ENCODE measurements at places on chromosomes 12 and 14.

GRCh38 chr14:60640859-60641741 is 8.2 kb downstream of the SIX1 start:
- DNase-seq: no peak

DNA sequence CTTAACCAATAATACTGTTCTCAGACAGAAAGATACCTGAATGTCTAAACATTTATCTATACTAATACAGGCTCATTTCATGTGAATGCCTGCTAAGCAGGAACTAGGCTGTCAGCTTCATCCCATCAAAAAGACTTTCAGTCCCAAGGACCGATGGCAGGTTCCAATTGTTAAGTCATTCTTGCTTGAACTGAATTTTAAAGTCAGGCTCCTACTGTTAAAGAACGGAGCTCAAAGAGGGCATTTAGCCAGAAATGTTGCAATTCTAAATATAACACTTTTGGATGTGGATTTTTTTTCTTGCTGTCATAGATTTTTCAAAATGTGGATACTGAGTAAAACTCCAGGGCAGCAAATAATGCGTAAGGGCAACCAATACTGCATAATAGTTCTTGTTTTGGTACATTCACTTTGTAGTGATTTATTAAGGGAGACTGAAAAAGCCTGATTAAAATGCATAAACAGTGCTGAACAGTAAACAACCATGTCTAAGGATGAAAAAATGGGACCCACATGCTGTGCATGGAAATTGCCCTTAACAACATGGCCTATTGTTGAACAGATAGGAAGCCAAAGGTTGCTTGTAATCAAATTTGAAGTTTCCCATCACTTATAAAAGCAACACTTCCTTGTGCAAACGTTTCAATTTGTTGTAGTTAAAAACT is 38.6 kb upstream of the DBX2 start:
- DNase-seq: no peak

DNA sequence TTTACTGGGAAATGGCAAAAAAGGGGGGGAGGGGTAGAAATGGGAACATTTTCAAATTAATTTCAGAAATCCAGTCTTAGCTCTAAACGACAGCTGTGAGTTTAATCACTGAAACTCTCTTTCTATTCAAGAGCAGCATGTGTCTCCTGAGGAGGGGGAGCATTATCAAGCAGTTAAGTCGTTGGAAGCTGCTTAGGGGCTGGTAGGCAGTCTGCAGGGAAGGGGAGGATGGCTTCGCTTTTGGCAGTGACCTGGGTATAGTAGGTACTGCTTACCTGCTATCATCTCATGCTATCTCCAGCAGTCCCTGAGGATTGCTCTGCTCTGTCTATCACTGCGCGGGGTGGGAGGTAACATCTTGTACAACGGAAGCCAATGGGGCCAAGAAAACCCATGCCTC is 567.4 kb downstream of the NRXN3 start:
- no peak for DNase-seq

DNA sequence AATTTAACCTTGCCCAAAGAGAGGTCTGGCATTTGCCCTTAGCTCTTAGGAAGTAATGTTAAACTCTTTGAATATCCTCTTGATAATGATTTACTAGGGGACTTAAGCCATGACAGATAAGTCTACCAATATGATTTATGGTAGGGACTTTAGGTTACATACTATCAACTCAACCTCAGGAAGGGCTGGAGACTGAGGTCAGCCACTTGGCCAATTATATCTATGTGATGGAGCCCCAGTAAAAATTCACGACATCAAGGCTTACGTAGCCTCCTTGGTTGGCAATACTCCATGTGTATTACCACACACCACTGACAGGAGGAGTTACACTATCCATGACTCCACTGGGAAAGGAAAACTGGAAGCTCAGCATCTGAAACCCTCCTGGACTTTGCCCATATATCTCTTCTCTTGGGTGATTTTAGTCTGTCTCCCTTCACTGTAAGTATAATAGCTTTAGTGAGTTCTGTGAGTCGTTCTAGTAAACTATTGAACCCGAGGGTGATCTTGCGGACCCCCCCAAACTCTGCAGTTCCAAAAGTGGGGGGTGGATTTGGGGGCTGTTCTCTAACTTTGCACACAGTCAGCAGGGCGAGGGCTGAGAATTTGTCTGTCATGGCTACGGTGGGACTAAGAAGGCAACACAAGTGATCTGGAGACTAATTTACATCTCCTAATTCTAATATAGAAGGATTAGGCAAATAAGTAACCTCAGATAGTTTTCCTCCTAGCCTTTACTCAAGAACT is 62.3 kb downstream of the R3HDM2 start:
- DNase-seq: no peak

DNA sequence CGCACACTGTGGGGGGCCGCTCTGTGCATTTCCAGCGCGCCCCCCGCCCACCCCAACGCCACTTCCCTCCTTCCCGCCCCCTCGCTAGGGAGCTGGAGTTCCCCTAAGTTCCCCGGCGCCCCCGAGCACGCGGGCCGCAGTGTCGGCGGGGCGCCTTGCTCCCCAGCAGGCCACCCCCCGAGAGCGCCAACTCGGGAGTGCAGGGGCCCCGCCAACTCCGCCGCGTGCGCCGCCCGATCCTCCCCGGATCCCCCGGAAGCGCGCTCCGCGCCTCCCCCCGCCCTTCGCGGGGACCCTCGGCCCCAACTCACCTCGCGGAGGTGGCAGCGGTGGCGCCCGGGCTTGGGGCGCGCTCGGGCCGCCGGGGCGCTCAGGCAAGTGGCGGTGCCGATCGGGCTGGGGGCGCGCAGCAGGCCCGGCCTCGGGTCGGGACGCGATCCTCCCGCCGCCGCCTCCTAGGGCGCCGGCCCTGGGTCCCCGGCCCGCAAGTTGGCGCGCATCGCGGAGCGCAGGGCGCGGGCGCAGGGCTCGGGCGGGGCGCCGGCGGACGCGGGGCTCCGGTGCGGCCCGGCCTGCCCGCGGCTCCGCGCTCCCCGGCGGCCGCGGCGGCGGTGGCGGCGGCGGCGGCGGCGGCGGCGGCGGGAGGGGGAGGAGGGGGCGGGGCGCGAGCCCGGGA is at the start of gene NCOR2:
TSS of gene NCOR2 (minus strand) at position 616 of the 676 bp plus-strand sequence. CDS start 72,361 bp downstream, outside the sequence.
- DNase-seq: no peak

DNA sequence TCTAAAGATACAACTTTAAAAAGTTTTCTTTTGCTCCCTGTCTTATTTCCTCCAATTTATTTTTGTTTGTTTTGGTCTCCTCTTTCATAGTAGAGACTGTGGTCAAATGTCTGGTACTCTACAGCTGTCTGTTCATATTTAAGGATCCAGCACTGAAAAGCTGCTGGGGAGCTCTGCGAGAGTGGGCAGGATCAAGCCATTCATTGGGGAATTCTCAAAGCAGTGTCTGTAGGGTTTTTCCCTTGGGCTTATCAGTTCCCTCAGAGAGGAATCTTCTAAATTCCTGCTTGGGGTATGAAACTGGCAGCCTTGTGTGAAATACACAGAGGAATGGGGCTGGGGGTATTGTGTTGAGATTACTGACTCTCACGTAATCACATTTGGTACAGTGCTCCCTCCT is 52.3 kb downstream of the FNTB start:
- no peak for DNase-seq

DNA sequence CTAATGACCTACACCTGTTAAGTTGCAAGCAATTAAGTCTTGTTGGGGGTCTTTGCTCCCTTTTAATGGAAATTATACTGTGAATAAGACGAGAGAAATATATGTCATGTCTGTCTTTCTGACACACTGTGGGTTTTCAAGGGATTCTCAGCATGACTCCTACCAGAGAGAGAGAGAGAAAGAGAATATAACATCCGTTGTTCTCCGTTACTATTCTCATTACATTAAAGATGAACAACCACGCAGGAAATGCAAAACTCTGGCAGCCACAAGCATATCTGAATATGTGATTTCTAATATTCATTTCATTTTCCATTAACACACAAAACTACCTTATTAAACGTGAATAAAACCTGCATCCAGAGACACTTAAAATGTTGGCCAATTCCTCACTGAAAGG is 67.3 kb upstream of the EGLN3 start:
- DNase-seq: no peak

DNA sequence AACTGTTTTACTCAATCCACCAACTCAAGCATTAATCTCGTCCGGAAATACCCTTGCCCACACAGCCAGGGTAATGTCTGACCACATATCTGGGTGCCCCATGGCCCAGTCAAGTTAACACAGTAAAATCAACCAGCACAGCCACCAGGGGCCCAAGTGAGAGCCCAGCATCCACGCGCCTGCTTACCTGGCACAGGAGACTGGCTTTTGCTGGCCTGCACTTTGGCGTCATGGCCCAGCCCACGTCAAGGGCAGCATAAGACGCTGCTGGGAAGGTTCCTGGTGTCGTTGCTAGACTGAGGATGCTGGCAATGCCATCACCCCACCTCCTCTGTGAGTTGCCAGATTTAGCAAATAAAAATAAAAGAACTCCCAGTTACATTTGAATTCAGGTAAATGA is 53.6 kb upstream of the BCL11B start:
- peak; percentile 35 for DNase-seq

DNA sequence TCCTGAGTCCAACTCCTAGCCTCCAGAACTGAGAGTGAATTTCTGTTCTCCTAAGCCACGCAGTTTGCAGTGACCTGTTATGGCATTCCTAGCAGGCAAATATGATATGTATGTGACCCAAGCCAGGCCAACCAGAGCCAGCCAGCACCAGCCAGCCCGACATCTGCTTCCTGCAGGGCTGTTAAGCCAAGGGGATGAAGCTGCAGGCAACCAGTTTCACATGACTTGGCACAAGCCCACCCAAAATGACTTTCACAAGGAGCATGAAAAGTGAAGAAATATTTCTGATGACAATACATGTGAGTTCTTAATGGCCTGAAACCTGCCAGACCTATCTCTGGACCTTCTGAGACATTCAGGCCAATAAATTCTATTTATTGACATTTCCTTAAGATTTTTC is 68.1 kb downstream of the ITPK1 start:
- DNase-seq: no peak

GRCh38 chr12:125742413-125742812 is 677.2 kb downstream of the AACS start:
- DNase-seq: no peak

GRCh38 chr12:72570601-72571000 is 298.4 kb downstream of the TRHDE start:
- no peak for DNase-seq

Data from coronary artery (tissue), 2 donors.